HS-5 (cell line): ENCODE measurements at places on chromosomes 2 and 18.
A peak's percentile ranks its signal among the peaks of the same experiment; 100 is the strongest.

- no peak for DNase-seq
Measured at GRCh38 chr2:201344663-201345366, 12.3 kb downstream of the FLACC1 start.

GRCh38 chr2:19474128-19474527, 115.7 kb upstream of the OSR1 start:
- no peak for DNase-seq

DNA sequence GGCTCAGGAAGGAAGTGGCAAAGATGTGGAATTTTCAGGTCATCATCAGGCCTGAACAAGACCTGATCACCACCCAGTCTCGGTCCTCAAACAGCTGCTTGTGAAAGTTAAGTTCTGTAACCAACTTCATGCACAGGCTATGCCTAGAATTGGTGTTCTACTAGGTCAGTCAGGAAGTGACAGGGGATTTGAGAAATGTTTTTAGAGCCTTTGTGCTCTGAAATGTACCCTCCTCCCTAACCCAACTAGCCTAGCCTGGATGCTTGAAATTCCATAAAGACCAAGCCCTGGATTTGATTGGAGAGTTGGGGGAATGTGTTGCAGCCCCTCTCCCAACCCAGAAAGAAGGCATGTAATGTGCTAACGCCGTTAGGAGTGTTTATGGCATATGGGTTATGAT, 63.3 kb downstream of the TGOLN2 start:
- DNase-seq = no peak

DNA sequence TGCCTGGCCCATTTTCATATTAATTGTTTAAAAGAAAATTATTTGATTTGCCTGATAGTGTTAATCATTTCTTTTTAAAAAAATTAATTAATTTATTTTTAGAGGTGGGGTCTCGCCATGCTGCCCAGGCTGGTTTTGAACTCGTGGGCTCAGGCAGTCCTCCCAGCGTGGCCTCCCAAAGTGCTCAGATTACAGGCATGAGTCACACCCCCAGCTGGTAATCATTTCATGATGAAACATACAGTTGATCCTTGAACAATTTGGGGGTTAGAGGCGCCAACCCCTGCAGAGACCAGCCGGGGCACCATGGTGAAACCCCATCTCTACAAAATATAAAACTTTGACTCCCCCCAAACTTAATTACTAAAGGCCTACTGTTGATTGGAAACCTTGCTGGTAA, 7.9 kb downstream of the GPN1 start:
- no peak for DNase-seq

- DNase-seq = peak; percentile 38
Measured at GRCh38 chr2:217899231-217900009, 103.4 kb downstream of the TNS1 start.

- DNase-seq = no peak
Measured at GRCh38 chr2:235530735-235531134, 36.9 kb downstream of the AGAP1 start.
